ENCODE measurements at places on chromosomes 11 and 22. TPM values are rescaled to one million over a fixed set of nuclear protein-coding genes. Genes with fewer than 3 reads are reported as not detected.

The LRRC4C gene
- total RNA-seq, result not detected

The DENND6B gene
- total RNA-seq, result 3.3 TPM

The STK33 gene
- not detected for total RNA-seq

- no peak overlapping the region for H3K4me3 ChIP-seq
- no peaks in the 10 kb centered on the region for H3K4me1 ChIP-seq
- H3K27ac ChIP-seq, result no peak overlapping the region
- no peak for DNase-seq
- H3K36me3 ChIP-seq, result no peaks in the 10 kb centered on the region
Observed at GRCh38 chr22:27389727-27390075, 411.9 kb downstream of the MN1 start.

- H3K4me3 ChIP-seq, result no peak overlapping the region
- peaks cover 7% of the 10 kb centered on the region for H3K36me3 ChIP-seq
- H3K27me3 ChIP-seq, result no peaks in the 10 kb centered on the region
- H3K4me1 ChIP-seq, result no peaks in the 10 kb centered on the region
- no peak overlapping the region for H3K27ac ChIP-seq
Observed at GRCh38 chr22:40395607-40396006, 25.2 kb downstream of the SGSM3 start.

GRCh38 chr11:130204703-130205095, 45.1 kb downstream of the ST14 start:
- no peak overlapping the region for H3K27ac ChIP-seq
- H3K27me3 ChIP-seq, result no peaks in the 10 kb centered on the region
- no peak for DNase-seq

- H3K27ac ChIP-seq, result no peak overlapping the region
- peaks cover 25% of the 10 kb centered on the region for H3K27me3 ChIP-seq
- H3K36me3 ChIP-seq, result no peaks in the 10 kb centered on the region
- H3K4me1 ChIP-seq, result no peaks in the 10 kb centered on the region
Observed at GRCh38 chr11:112968941-112969713, 7.9 kb downstream of the NCAM1 start.

- H3K4me1 ChIP-seq, result peaks cover 61% of the 10 kb centered on the region
- no peaks in the 10 kb centered on the region for H3K27me3 ChIP-seq
- no peak for DNase-seq
- no peaks in the 10 kb centered on the region for H3K36me3 ChIP-seq
- peak overlapping the region; percentile 49 for H3K4me3 ChIP-seq
- peak overlapping the region; percentile 95 for H3K27ac ChIP-seq
Observed at GRCh38 chr11:96189351-96189750, 153.6 kb downstream of the MAML2 start.

DNA sequence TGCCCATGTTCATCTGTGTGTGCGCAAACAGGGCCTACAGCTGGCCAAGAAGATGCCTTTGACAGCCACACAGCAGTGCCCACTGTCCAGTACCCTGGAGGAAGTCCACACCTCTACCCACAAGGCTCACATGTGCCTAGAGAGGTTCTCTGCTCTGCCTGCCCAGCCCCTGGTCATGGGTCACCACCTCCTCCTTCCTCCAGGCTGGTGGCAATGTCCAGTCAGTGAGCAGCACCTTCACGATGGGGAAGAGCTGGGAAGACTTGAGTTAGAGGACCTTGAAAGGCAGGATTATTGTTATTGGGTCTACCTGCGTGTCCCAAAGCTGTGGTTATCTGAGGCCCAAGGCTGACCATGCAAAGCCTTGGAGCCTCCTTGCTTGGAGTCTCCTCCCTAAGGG, 28.4 kb upstream of the TTC12 start:
- H3K4me3 ChIP-seq, result no peak overlapping the region
- H3K27ac ChIP-seq, result no peak overlapping the region
- H3K27me3 ChIP-seq, result no peaks in the 10 kb centered on the region
- no peak for DNase-seq
- no peaks in the 10 kb centered on the region for H3K36me3 ChIP-seq
- no peaks in the 10 kb centered on the region for H3K4me1 ChIP-seq

GRCh38 chr11:24645563-24645962, 148.7 kb downstream of the LUZP2 start:
- DNase-seq, result no peak
- H3K4me3 ChIP-seq, result no peak overlapping the region
- H3K27me3 ChIP-seq, result no peaks in the 10 kb centered on the region

- no peaks in the 10 kb centered on the region for H3K4me1 ChIP-seq
- H3K4me3 ChIP-seq, result no peak overlapping the region
- H3K36me3 ChIP-seq, result no peaks in the 10 kb centered on the region
- peak; percentile 45 for DNase-seq
- H3K27me3 ChIP-seq, result peaks cover 52% of the 10 kb centered on the region
- no peak overlapping the region for H3K27ac ChIP-seq
Observed at GRCh38 chr22:38953577-38954413, 3.6 kb upstream of the APOBEC3A start.

DNA sequence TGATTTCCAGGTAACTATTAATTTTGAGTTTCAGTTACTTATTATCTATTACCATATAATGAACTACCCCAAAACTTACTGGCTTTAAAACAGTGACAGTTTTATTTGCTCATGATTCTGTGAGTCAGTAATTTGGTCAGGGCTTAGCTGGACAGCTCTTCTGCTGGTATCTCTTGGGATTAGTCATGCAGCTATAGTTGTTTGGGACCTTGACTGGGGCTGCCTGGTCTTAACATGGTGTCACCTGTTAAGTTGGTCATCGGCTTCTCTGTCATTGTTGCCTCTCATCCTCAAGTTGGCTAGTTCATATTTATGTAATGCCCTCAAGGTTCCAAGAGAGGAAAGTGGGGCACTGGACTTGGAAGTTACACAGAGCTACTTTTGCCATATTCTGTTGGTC, 177.5 kb downstream of the TMEM135 start:
- no peak for DNase-seq
- no peaks in the 10 kb centered on the region for H3K27me3 ChIP-seq
- H3K36me3 ChIP-seq, result 0 out of 2 replicates have a peak, but pooled peaks cover 3% of the 10 kb centered on the region

GRCh38 chr22:39471381-39472141, 14.7 kb downstream of the MGAT3 start:
- H3K36me3 ChIP-seq, result no peaks in the 10 kb centered on the region
- peak; percentile 48 for DNase-seq
- no peak overlapping the region for H3K27ac ChIP-seq
- H3K27me3 ChIP-seq, result no peaks in the 10 kb centered on the region

GRCh38 chr22:44147008-44147645, 33.6 kb upstream of the PARVG start:
- H3K4me3 ChIP-seq, result no peak overlapping the region
- H3K27ac ChIP-seq, result no peak overlapping the region
- no peaks in the 10 kb centered on the region for H3K27me3 ChIP-seq
- H3K4me1 ChIP-seq, result 0 out of 2 replicates have a peak, but pooled peaks cover 8% of the 10 kb centered on the region
- no peak for DNase-seq

Measured in GM23248 (cell line).